ENCODE measurements at places on chromosomes 1 and 21.
A peak's percentile ranks its signal among the peaks of the same experiment; 100 is the strongest.

DNA sequence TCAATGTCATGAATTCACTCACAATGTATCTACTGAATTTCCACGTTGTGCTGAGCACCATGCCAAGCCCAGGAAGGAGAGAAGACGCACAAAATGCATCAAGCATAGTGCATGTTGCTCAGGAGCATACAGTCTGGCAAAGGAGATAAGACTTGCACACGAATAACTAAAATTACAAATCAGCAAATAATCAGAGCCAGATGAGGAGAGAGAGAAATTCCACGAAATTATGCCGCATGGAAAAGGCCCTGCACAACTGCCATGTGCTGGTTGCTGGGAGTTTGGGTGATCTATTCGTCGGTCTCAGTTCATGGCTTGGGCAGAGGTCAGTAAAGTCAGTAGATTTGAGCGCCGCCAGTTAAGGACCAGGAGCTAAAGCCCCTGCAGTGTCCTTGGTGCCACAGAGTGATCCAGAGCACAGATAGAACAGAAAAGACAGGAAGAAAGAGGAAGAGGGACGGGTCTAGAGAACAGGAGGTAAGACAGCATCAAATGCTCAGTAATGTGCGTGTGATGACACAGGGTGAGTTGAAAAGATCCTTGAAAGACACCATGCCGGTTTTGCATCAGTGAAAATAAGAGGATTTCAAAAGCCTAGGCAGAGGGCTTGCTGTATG, 55.1 kb upstream of the ZNF281 start:
- no peak for DNase-seq

DNA sequence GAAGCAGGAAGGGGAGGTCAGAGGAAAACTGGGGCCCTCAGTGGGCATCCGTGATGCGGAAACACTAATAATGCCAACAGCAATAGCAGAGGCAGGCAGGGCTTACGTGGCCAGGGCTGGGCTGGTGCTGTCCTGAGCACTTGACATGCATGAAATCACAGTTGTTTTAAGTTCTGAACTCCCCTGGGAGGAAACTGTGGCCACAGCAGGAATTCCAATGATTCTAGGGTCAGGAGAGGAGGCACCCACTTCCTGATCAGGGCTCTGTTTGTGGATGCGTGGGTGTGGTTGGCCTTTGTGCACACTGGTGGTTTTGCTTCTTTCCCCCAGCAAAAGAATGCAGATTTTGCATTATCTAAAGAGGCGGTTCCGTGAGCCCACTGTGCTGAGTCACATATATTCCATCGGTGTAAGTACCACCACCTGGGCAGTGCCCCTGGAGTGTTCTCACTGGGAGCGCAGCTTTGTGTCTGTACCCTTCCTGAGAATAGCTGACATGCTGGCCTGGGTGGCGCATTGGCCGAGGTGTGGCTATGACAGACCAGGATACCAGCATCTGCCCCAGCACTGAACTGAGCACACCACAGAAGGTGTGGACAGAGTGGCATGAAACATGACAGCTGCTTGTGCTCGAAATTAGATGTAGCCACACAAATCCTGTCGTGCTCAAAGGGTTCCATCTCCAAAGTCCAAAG, 71.0 kb downstream of the PDE9A start:
- no peak for DNase-seq

DNA sequence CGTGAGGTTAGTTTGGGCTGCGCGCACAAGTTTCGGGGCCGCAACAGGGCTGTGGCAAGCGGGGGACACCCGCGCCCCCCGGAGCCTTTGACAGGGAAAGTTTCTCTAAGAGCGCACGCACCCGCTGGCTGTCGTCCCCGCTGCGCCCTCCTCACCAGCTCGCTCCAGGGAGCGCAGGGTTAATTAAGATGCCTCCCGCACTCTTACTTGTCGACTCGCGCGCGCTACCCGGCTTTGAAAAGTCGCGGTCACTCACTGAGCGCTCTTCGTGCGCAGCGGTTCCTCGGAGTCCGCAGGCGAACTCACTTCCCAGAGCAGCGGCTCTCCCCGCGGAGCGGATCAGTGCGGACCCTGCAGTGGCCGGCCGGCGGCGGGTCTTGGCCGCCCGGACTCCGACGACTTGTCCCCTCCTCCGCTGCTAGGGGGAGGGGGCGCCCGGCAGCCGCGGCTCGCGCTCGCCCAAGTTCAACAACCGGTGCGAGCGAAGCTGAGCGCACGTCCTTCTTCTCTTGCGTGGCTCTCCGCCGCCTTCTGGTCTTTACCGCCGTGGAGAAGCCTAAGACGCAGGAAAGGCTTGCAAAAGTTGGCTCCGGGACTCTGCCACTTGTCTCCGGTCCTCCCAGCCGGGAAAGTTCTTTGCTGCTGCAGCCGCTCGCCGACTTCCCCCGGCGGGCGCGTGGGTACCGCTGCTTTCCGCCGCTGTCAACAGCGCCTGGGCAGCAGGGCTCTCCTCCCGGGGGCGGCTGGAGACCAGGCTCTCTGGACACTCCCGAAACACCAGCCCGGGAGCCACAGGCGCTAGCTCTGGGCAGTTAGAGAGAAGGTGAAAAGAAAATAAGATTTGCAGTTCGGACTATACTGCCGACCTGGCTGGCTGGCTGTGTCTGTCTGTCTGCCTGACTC, 506 bp downstream of the JUN start:
- peak; percentile 62 for DNase-seq

GRCh38 chr1:27755865-27756264, 17.2 kb upstream of the STX12 start:
- no peak for DNase-seq

GRCh38 chr1:104868794-104869193, 1119.1 kb downstream of the AMY1C start:
- no peak for DNase-seq

GRCh38 chr1:224707843-224708725, 92.0 kb downstream of the CNIH3 start:
- DNase-seq, result no peak

DNA sequence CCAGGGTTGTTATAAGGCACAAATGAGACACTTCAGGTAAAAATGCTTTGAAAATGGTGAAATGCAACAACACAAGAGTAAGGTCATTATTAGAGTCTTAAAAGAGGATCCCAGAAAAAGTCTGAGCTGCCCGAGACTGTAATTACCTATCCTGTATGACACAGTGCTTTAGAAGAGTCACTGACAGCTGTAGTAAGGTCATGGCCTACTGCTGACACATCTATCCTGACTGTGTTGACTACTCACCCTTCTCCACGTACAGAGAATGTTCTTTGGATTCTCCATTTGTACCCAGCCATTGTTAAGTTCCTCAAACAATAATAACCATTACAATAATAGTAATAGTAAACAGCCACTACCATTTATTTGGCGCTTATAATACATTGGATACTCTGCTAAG, 104.4 kb downstream of the CACHD1 start:
- DNase-seq, result no peak

- peak; percentile 54 for DNase-seq
Observed at GRCh38 chr21:43727519-43728153, 8.7 kb downstream of the PDXK start.

- DNase-seq, result no peak
Observed at GRCh38 chr1:99540744-99541143, 105.2 kb upstream of the PALMD start.

DNA sequence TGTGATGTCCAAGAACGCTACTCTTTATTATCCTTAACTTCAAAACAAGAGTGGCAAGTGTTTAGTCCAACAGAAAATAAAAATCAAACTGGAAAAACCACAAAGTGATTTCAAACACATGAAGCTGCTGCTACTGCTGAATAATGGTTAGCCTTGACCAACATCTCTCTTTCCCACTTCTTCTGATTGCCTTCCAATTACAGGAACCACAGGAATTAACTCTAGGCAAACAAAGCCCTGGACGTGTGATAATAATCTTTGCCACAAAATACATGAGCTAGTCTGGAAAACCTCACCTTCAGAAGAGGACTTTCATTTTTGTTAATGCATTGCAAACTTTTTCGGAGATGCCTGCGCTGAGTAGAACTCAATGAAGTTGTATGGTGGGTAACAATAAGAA, 48.6 kb upstream of the COL11A1 start:
- DNase-seq, result no peak

GRCh38 chr1:235932090-235932510, 65.4 kb upstream of the LYST start:
- peak; percentile 45 for DNase-seq

GRCh38 chr1:229452956-229453801, 19.3 kb upstream of the ACTA1 start:
- peak; percentile 44 for DNase-seq

GRCh38 chr1:162993846-162994245, 75.3 kb upstream of the RGS4 start:
- no peak for DNase-seq

GRCh38 chr1:153963850-153964331, 554 bp upstream of the SLC39A1 start:
- peak; percentile 52 for DNase-seq

- DNase-seq, result no peak
Observed at GRCh38 chr1:103353391-103353790, 172.1 kb upstream of the RNPC3 start.

GRCh38 chr1:201028461-201028889, 5.0 kb upstream of the KIF21B start:
- DNase-seq, result no peak

DNA sequence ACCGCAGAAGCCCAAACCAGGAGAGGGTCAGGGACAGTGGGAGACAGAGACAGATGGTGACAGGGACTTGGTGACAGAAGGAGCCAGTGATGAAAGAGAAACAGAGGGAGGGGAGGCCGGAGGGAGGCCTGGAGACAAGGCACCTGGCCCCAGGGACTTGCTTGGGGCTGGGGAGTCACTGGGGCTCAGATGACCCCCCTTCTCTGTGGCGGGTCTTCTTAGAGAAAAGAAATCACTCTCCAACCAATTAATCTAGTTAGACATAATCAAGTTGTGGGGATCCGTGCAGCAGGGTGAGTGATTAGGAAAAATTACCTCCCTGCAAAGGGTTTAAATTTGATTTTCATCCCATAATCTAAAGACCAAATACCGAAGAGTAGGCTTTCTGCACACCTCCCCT, 519.8 kb downstream of the PTPRU start:
- DNase-seq, result no peak

- DNase-seq, result no peak
Observed at GRCh38 chr1:83794384-83794783, 204.5 kb downstream of the TTLL7 start.

GRCh38 chr1:99705385-99705784, 59.5 kb downstream of the PALMD start:
- no peak for DNase-seq

- DNase-seq, result peak; percentile 4
Observed at GRCh38 chr1:191963781-191964455, 194.3 kb upstream of the RGS18 start.

- DNase-seq, result no peak
Observed at GRCh38 chr1:228062085-228062791, 20.3 kb upstream of the ARF1 start.

- DNase-seq, result no peak
Observed at GRCh38 chr1:42162181-42162580, 2.4 kb downstream of the GUCA2A start.

GRCh38 chr1:29643838-29644440, 407.6 kb downstream of the PTPRU start:
- DNase-seq, result no peak

DNA sequence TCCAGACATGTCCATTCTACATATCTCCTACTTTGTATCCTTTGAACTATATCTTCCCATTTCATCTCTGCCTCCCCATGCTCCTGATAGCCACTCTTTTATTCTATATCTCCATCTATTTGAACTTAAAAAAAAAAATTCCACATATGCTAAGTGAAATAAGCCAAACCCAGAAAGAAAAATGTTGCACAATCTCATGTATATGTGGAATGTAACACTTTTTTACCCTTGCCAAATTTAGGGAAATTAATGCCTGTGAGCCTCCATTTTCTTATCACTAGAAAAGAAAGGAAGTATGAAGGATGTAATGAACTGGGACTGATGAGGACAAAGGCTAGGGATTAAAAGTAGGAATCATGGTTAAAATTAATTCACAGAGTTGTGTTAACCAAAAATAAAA, 53.5 kb downstream of the RGS13 start:
- DNase-seq, result no peak

- no peak for DNase-seq
Observed at GRCh38 chr1:29984166-29984861, 739.1 kb downstream of the MATN1 start.

- peak; percentile 58 for DNase-seq
Observed at GRCh38 chr21:46097336-46098293, at the start of gene COL6A2. COL6A2 (plus strand) TSS chr21:46098112.

- DNase-seq, result peak; percentile 63
Observed at GRCh38 chr21:35011681-35012080, 37.4 kb downstream of the RUNX1 start.
